ENCODE measurements at places on chromosomes 12 and 14. TPM values are rescaled to one million over a fixed set of nuclear protein-coding genes. Genes with fewer than 3 reads are reported as not detected.

The NTF3 gene
- total RNA-seq: 4.6 TPM

The RGS6 gene
- total RNA-seq: not detected

The SPRYD3 gene
- 16.2 TPM for total RNA-seq

The PPP1R13B gene
- 15.3 TPM for total RNA-seq

The TBC1D30 gene
- total RNA-seq: 2.1 TPM

The PMCH gene
- total RNA-seq: not detected

The ZCCHC8 gene
- total RNA-seq: 9.9 TPM

The CMA1 gene
- total RNA-seq: not detected

The FRMD6 gene
- total RNA-seq: 5.6 TPM

The CFAP251 gene
- total RNA-seq: 2.2 TPM

The PTHLH gene
- 0.10 TPM for total RNA-seq

The COCH gene
- 0.33 TPM for total RNA-seq

The LRRC10 gene
- not detected for total RNA-seq

The KLRD1 gene
- total RNA-seq: 0.53 TPM

The IL26 gene
- total RNA-seq: not detected

The PAPOLA gene
- 62.7 TPM for total RNA-seq

The EPS8 gene
- total RNA-seq: 27.0 TPM

The PLBD1 gene
- 2.5 TPM for total RNA-seq

The SLC2A14 gene
- 95.3 TPM for total RNA-seq

The IPO8 gene
- total RNA-seq: 27.8 TPM

The GAS2L3 gene
- total RNA-seq: 1.3 TPM

The PTMS gene
- 406 TPM for total RNA-seq

The HOXC12 gene
- total RNA-seq: not detected

The VASH1 gene
- 3.0 TPM for total RNA-seq

The RFX4 gene
- not detected for total RNA-seq

The RND1 gene
- total RNA-seq: 32.0 TPM

The NPFF gene
- not detected for total RNA-seq

The MLF2 gene
- total RNA-seq: 133 TPM

The ADAMTS20 gene
- total RNA-seq: not detected

The C14orf132 gene
- 4.7 TPM for total RNA-seq

The ZBTB42 gene
- total RNA-seq: 4.9 TPM

The DBX2 gene
- total RNA-seq: not detected

The ITGB7 gene
- 8.6 TPM for total RNA-seq

The KCNC2 gene
- total RNA-seq: 0.08 TPM

The PPFIA2 gene
- total RNA-seq: not detected

The PTPRO gene
- 0.58 TPM for total RNA-seq

The SMIM41 gene
- total RNA-seq: not detected

The OR9K2 gene
- total RNA-seq: not detected

The NXPH4 gene
- 0.13 TPM for total RNA-seq

The CACNA2D4 gene
- total RNA-seq: 0.83 TPM

The BDKRB1 gene
- total RNA-seq: not detected

The EMC9 gene
- total RNA-seq: 24.2 TPM

The CEP128 gene
- total RNA-seq: 1.7 TPM

The SMAGP gene
- 4.0 TPM for total RNA-seq

The RIMBP2 gene
- not detected for total RNA-seq

The FBLN5 gene
- 7.7 TPM for total RNA-seq

The GXYLT1 gene
- total RNA-seq: 9.2 TPM

The DEGS2 gene
- total RNA-seq: 0.93 TPM

The C14orf39 gene
- total RNA-seq: not detected

The VRTN gene
- 0.08 TPM for total RNA-seq

The PLEKHH1 gene
- 2.9 TPM for total RNA-seq

The ITPR2 gene
- total RNA-seq: 62.4 TPM

The ABCD4 gene
- total RNA-seq: 39.7 TPM

The CTSG gene
- total RNA-seq: 0.55 TPM

The DRAM1 gene
- total RNA-seq: 2.5 TPM

The ACOT2 gene
- 141 TPM for total RNA-seq

The RASSF9 gene
- total RNA-seq: 0.93 TPM

Data from left lobe of liver (tissue), 2 donors.